ACHN (cell line): ENCODE measurements at places on chromosomes 7 and 10.

DNA sequence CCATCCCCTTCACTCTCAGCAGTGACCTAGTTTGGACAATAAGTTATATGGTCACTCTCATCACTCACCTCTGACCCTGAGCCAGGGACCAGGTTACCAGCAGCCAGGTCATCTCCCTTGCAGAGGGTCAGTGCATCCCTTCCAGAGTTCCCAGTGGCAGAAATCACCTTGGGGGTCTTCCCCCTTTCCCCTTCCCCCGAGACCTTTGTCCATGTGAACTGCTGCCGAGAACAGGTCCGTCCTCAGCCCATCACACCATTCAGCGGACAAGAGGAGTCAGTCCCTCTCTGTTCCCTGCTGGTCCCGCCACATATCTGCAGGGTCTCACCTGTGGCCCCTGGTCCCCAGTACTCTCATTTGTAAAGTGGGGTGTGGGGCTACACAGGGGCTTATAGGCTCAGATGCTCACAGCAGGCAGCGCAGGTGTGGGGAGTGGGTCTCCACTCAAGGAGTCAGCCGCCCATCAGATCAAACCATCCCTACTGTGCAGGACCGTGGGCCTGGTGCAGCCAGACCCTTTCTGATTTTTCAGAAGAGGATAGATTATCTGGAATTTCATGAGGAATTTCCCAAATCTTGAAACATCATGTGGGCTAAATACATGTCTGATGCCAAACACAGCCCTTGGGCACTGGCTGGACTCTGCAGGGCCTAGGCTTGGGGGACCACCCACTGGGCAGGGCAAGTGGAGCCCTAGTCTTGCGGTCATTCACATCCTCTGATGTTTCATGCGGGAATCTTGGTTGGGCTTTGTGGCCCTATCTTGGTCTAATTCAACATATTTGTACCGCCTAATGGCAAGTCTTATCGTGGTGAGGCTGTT, 6.5 kb downstream of the DEPP1 start:
- no peak for DNase-seq

DNA sequence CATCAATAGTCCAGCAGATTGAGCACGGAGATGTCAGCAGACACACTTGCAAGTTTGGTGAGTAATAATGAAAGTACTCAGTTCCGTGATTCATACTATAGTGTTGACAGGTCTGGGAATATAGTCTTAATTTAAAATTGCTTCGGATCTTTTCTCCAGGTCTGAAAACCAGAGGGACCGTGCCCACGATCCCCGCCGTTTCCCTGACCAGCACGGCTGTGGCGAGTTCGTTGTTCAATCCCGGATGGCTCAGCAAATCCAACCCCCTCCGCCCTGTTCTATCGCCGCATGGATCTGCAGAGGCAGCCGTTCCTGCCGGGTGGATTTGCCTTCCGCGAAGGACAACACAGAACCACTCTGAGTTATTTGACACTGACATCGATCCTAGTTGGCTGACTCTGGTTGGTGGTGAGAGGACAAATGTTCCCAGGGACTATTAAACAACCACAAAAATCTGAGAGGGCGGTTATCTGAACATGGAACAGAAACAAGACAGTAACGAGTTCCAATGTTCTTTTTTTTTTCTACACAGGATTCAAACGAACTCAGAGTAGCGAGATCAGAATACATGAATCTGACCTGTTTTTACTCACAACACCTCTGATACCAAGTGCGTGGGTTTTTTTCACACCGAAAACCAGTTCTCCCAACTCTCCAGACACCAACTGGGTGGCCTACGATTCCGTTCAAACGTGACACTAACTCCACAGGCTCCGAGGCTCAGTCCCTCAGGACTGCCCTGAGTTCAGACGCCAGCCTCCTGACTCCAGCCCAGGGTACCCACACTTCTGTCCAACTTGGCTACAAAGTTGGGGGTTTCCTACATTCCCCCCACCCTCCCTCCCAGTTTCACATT, 52.7 kb downstream of the RBM17 start:
- DNase-seq: peak; percentile 67

DNA sequence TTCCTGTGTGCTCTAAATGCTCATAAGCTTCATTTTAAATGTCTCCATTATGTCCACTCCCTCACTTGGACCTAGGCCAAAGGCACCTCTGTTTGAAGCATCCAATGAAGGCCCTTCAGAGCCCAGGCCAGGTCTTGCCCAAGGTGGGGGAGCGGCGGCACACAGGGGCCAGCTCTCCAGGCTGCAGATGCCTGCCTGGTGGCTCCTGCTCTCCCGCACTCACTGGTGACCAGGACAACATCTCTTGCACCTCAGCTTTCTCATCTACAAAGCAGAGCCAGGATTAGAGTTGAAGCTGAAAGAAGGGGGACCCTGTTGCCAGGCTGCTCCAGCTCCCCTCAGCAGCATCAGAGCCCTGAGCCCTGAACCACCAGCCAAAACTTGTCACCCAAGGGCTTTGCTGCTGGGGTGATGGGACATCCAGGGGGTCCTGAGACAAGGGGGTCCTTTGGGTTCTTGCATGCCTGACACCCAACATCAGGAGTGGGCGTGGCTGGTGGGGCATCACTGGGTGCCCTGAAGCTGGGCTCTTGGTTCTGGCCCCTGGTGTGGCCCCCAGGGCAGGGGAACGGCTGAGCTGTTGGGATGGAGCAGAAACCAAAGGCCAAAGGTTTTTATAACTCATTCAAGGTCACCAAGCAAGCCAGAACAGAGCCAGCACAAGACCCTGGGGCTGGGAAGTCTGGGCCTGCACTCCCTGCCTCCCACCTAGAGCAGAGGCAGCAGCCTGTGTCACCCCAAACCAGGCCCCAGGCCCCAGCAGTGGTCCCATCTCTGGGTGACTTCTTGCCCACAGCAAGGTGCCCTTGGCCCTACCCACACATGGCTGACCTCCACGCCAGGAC, 1.2 kb downstream of the NACAD start:
- DNase-seq: no peak

- DNase-seq: no peak
These were observed 19.6 kb upstream of the INPP5A start for GRCh38 chr10:132517951-132518521.

GRCh38 chr10:53646525-53646924, 873.9 kb upstream of the MBL2 start:
- no peak for DNase-seq

DNA sequence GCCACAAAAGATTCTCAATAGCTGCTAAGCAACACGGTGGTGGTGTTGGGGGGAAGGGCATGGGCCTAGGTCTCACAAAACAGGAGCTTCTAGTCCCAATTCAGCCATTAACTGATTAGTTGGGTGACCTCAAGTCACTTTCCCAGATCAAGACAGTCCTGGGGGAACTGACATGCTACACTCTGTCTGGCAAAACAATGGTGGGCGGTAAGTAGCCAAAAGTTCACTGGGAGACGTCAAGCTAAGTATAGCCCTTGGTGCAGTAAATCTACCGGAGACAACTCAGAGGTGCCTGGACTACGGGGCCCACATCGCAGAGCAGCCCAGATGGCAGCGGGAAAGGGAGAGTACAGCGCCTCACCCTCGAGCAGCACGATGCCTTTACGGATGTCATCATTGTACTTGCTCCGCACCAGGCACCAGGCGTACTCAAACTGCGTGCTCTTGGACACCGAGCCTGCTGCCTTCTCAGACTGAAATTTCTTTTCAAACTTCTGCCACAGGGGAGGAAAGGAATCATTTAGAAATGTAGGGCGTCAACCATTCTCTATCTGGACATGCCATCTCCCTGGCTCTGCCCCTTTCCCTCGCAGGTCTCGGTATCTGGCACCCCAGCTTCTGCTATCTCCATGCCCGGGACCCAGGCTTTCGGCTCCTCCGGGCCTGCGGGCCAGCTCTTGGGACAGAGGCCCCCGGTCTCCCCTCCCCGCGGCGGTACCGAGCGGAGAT, 1.1 kb downstream of the FIS1 start:
- DNase-seq: no peak

- no peak for DNase-seq
These were observed 81.4 kb downstream of the GOLGA7B start for GRCh38 chr10:97931041-97931440.

- DNase-seq: no peak
These were observed 428.8 kb downstream of the KCNMA1 start for GRCh38 chr10:77208684-77209256.

GRCh38 chr7:17601921-17602320, 303.5 kb downstream of the AHR start:
- no peak for DNase-seq

GRCh38 chr10:4758256-4758655, 67.8 kb upstream of the AKR1E2 start:
- no peak for DNase-seq

DNA sequence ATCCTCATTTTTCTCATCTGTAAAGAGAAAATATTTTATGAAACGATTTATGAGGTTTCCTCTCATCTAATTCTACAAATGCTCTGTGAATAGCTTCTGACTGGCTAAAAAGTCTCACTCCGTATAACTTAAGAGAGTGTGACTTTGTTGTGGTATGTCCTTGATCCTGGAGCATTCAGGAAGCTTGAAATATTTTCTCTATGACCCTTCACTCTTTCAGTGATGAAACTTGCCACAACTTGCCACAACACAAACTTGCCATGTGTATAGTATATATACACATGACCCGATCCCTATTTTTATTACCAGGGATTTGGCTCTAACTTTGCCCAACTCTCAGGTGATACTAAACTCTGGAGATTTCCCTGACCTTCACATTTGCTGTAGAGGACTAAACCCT, 74.1 kb downstream of the TES start:
- DNase-seq: no peak

- DNase-seq: peak; percentile 14
These were observed 184.3 kb upstream of the CDCA7L start for GRCh38 chr7:22129819-22130580.

GRCh38 chr7:29951206-29951605, 38.4 kb downstream of the SCRN1 start:
- DNase-seq: no peak

DNA sequence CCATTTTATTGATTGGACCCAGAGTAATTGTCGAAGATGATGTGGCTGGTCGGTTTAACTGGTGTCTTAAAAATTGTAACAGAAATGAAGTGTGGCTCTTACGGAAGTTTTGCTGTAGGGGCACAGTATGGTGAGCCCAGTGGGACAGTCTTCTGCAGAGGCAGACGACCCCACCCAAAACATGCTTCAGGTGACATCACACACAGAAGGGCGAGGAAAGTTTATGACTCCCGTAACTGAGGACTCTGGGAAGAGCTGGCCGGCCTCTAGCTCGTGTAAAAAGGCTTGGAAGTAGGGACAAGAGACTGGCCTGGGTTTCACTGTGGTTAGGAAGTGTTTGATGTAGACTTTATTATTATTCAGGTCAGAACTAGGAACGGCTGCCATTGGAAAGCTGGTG, 73.3 kb downstream of the HTR5A start:
- no peak for DNase-seq

GRCh38 chr10:24847112-24848070, 105.0 kb downstream of the PRTFDC1 start:
- no peak for DNase-seq

GRCh38 chr10:131685576-131685975, 215.2 kb upstream of the PPP2R2D start:
- no peak for DNase-seq

DNA sequence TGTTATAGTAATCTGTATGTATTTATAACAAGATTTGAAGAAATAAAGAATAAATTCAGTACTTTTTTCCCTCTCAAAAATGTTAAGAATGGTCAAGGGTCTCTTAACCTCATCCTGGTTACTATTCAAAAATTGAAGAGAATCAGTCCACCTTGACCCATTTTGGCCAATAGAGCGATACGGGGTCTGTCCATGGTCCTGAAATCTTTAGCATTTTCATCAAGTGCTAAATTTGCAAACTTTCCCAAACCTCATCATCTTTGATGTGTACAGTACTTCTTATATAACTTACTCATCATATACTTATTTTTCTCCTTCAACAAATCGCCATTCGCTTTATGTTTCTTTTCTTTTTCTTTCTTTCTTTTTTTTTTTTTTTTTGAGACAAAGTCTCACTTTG, 23.6 kb downstream of the TMEM178B start:
- peak; percentile 55 for DNase-seq

DNA sequence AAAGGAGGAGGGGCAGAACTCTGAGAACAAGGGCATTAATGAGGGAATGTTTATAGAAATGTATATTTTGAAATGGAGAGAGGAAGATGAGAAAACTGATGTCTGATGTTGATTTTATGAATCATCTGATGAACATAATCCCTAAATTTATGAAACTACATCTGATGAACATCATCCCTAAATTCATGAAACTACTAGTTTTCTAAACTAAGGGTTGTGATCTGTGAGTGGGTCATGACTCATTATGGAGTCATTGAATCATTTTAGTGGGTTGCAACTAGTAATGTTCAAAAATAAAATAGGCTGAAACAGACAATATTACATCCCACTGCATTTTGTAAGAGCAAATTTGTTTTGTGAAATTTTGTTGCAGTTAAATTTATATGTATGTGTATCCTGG, 442.6 kb upstream of the TEX47 start:
- no peak for DNase-seq

- DNase-seq: no peak
These were observed 443.7 kb upstream of the SEMA3A start for GRCh38 chr7:84638339-84638697.

DNA sequence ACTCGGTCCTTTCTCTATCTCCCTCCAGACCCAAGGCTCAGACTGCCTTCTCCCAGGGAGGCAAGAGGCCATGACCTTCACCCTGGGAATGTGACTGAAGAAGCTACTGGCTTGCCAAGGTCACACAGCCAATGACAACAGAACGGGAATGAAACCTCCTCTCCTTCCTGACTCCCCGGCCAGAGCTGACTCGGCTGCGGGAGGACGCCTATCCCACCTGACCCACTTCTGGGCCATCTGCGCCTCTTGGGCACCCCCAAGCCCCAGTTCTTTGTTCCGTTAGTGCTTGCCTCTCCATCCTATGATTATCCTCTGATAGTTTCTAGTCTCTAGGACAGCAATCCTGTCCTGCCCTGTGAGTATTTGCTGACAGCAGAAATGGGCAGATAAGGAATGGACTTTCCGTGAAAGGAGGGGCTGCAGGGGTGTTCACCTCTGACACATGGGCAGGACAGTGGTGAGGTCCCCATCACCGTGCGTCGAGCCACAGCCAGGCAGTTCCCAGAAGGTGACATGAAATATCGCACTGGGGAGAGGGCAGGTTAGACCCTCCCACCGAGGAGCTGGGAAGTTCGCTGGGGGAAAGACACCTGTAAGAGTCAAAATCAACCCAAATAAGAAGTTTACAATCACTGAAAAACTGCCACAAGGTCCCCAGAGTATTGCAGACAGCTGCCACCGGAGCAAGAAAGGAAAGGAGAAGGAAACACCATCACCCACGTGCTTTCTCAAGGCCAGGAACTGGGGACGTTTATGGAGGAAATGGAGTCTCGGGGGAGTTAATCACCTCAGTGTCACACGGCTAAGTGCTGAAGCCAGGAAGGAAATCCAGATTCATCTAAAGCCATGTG, 63.0 kb downstream of the INSIG1 start:
- DNase-seq: no peak
